Posterior cingulate gyrus (tissue), 11 donors: ENCODE measurements at places on chromosomes 12 and 14.

DNA sequence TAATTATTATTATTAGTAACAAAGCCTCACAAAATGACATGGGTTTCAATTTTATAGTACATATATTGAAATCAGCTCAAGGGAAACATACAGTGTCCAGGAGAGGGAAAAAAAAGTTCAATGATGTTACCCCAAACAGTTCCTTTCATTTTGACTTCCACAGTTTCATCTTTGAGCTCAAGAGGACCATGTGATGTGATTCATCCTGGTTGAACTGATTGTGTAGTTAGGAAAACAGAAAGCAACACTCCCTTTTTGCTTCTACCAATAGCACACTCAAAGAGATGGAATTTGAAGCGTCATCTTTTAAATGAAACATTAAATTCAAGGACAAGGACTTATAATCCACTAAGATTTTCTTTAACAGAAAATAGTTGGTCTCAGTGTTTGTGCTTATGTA, 461.0 kb downstream of the FOXG1 start:
- no peak for DNase-seq

GRCh38 chr12:116736962-116737773, 701 bp downstream of the SPRING1 start:
- no peak for DNase-seq

- no peak for DNase-seq
These were observed 91.9 kb downstream of the BICD1 start for GRCh38 chr12:32198555-32198954.

GRCh38 chr14:76771437-76771980, 10.2 kb downstream of the VASH1 start:
- DNase-seq: peak; percentile 54

- DNase-seq: peak; percentile 61
These were observed 54.2 kb downstream of the RPAP3 start for GRCh38 chr12:47651368-47652254.

- no peak for DNase-seq
These were observed 165.4 kb downstream of the PHETA1 start for GRCh38 chr12:111203446-111203845.

GRCh38 chr14:29548948-29549370, 378.7 kb downstream of the PRKD1 start:
- no peak for DNase-seq

- no peak for DNase-seq
These were observed 36.8 kb downstream of the NIN start for GRCh38 chr14:50794068-50794645.

DNA sequence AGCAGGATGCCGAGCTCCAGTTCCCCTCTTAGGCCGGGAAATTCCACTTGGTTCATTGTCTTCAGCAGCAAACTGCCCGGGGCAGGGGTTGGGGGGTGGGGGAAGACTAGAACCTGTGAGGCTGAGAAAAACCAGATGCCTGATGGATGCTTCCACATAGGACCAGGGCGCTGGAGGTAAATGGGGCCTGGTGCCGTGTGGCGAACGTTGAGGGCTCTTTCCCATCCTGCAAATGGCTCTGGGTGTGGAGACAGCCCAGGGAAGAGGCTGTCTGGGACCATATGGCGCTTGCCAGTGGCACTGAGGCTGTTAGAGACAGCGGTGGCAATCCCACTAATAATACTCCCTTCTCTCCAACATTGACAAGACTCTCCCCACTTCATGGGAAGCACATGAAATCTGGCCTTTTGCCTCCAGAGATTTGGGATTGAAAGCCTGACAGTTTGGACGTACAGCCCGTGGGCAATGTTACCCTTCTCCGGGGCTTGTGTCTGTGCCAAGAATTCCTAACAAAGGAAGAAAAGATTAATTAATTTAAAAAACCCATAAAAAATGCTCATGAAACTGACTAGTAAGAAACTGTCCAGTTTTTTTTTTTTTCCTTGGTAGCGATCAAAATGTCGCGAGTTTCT, 44.5 kb downstream of the MAP1LC3B2 start:
- DNase-seq: no peak

DNA sequence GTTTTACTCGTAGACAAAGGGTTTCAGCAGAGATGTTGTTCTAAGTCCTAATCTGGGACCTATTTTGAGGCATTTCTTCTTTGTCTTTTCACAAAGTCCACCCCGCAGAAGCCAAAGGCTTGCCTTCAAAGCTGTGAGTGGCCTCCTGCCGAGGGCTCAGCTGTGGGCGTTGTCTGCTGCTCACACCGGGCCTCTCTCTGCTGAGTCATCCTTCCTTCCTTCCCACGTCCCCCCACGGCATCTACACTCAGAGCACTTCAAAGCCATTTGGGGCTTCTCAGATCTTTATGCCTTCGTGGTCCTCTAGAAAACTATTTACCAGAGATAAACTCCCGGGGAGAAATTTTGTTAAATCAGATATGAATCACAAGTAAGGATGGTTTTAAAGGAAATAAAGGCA, 115.9 kb upstream of the TMPO start:
- DNase-seq: peak; percentile 90

DNA sequence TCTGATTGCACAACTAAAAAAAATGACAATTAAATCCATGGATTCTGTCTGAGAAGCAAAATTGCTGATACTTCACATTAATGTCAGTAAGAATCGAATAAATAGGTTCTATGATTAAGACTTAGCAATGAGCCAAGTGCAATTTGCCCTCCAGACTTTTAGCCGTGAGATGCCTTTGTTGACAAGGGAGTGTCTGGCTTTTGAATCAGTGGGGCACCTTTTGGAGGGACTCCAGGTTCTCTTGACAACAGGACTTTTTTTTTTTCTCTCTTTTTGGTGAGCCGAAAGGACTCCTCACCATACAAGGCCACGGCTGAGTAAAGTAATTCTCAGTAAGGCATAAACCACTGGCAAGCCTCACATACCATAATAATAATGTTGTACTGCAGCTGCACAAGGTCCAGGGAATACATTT, 4.7 kb upstream of the MDM1 start:
- DNase-seq: no peak

DNA sequence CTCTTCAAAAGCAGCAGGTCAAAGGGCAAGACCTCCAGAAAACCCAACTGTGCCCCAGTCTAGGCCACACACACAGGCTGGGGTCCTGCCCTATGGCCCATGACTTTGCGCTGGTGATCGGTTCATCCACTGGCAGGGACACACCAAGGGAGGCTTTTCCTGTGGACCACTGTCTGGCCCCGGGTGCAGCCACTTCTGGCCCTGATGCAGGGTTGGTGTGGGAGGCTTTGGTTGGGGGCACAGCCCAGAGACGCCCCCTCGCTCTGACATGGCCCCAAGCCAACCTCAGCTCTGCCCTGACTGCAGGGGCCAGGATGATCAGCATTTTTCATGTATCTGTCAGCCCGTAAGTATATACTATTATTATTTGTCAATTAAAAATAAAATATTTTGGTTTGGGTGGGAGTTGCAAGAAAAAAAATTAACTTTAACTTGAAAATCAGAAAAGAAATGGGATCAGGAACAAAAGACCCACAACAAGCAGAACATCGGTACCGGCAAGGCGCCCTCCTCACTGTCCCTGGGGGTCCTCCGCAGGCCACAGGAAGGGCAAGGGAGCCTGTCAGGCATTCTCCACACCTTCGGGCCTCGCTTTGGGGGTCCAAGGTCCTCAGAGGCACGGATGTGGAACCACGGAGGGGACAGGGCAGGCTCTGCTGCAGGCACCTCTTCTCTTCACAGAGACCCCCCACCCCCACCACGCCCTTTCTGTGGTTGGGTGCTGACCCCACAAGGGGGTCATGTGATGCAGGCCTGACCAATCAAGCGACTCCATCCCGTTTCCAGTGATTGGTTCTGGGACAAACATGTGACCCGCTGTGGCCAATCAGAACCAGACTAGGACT, 181.5 kb upstream of the SFSWAP start:
- no peak for DNase-seq

- no peak for DNase-seq
These were observed 60.5 kb upstream of the KIF21A start for GRCh38 chr12:39503439-39503838.

DNA sequence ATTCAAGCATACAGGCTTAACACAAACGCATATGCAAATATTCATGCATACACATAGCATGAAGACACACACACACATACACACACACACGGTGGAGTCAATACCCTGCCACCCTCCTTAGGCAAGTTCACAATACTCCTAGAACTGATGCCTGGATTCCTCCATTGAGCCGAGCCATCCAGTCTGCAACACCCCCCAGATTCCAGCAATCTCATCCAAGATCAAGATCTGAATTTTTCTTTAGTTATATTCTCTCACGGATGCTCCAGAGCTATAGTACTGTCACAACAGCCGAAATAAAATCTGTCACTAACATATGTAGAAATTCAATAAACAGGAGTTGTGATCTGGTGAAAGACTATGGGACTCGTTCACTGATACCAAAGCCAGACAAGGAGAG, 110.8 kb downstream of the NUAK1 start:
- DNase-seq: no peak

- no peak for DNase-seq
These were observed 365.6 kb downstream of the DPF3 start for GRCh38 chr14:72528059-72528862.

GRCh38 chr14:69687606-69688298, 76.4 kb downstream of the SUSD6 start:
- DNase-seq: no peak

DNA sequence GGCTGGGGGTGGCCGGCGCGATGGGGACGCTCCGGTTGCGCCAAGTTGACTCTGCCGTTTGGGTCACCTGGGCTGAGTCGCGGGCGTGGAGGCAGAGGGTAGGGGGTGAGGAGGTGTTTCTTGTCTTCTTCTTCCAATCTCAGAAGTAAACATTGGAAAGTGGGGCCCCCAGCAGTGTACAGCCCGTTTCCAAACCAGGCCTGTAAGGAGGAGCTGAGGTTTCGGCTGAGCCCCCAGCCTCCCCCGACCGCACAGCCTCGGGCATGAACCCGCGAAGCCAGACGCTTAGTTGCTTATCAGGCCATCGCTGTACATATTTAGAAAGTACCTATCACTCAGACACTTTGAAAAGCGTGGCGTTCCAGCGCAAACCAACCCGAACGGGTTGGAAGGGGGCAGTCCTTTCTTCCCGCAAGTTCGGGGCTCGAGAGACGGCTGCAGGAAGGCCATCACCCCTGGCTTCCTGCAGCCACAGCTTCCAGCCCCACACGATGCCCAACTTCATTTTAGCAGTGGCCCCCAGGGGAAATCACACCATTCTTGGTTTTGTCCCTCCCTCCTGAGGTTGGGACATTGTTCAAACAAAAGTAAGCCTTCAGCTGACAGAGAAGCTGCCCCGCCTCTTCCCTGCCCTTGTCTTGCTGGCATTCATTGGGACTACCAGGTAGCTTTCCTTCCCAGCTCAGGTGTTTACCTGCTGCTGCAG, 164.1 kb downstream of the ZFP36L1 start:
- no peak for DNase-seq

- no peak for DNase-seq
These were observed 31.0 kb downstream of the NINJ2 start for GRCh38 chr12:632102-632696.

- DNase-seq: no peak
These were observed 217.6 kb downstream of the TMTC2 start for GRCh38 chr12:82904219-82904790.

DNA sequence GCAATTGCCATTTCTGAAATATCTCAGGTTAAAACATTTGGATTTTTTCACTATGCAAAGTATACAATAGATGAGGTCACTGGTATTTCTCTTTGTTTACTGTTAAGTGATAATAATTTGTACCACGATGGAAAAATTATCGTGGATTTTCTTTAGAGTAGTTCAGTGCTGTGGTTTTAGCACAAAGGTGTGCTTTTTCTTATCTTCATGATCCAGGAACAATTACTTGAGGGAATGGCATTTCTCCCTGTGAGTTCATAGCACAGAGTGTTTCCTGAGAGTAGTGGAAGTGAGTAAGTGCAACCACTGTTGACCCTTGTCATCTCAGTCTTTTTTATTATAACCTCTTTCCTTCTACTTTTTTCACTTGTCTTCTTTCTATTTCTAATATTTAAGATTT, 86.8 kb downstream of the FGD4 start:
- DNase-seq: no peak

- no peak for DNase-seq
These were observed 17.1 kb downstream of the FOXG1 start for GRCh38 chr14:28783664-28784063.

DNA sequence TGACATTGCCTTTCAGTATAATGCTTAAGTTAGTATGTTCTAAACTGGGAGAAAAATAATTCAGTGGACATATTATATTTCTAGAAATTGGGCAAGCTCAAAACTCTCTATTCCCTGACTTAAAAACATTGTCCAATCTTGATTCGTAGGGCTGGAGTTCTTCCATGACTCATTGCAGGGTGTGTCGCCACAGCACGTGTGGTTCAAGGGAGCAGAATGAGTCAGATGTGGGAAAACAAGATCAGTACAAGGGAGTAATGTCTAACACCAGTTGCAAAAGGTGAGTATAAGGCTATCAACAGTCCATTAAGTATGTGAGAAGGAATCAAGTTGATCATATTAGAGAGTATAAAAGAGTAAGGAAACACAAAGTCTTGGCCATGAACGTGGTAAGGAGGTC, 887.0 kb downstream of the TMTC2 start:
- no peak for DNase-seq

GRCh38 chr14:73816393-73816816, 35.2 kb upstream of the PTGR2 start:
- DNase-seq: no peak
